ENCODE measurements at places on chromosomes 13 and 19.

DNA sequence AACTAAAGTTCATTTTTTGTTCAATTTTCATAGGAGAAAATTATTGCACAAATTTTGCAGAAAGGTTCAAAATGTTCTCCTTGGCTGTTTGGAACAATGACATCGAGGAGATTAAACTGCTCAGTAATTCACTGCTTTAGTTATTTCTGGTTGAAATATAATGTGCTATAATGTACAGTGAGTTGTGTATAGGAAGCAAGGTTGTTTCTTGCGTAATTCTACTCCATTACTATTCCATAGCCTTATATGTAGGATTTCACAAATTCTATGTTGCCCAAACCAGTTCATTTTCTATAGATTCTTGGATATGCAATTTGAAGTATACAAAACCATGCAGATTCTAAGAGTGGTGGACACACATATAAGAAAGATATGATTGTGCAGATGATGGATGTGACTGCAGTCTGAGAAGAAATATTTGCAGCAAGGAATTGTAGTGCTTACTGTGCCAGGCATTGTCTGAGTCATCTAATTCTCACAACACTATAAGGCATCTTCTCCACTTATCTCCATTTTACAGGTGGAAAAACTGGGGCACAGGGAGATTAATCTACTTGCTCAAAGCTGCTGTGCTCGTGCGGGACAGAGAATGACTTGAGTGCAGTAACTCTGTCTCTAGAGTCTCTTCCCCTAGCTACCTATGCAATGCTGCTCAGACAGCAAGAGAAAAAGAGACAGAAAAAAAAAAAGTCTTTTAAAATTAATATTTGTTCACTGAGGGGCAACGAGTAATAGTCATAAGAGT is 515.5 kb downstream of the MYO16 start:
- DNase-seq, result no peak

DNA sequence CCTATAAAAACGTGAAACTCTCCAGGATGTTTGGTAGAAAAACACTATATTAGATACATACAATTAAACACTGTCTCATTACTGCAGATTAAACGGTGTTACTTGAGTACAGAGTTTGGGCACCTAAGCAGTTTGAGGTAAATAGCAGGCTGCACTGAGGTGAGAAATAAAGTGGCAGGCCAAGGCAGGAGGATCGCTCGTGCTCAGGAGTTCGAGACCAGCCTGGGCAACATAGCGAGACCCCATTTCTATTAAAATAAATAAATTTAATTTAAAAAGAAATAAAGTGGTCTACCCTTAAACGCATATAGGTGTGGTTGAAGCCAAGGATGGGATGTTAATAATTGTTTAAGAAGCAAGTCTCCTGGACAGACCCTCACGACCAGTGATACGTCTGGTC is 1.2 kb downstream of the PSPC1 start:
- no peak for DNase-seq

- DNase-seq, result no peak
Measured at GRCh38 chr19:17706750-17707181, 12.5 kb upstream of the MAP1S start.

GRCh38 chr13:35785576-35786303 is 309.3 kb upstream of the MAB21L1 start:
- no peak for DNase-seq

- no peak for DNase-seq
Measured at GRCh38 chr13:72125561-72125960, 258.6 kb upstream of the DACH1 start.

DNA sequence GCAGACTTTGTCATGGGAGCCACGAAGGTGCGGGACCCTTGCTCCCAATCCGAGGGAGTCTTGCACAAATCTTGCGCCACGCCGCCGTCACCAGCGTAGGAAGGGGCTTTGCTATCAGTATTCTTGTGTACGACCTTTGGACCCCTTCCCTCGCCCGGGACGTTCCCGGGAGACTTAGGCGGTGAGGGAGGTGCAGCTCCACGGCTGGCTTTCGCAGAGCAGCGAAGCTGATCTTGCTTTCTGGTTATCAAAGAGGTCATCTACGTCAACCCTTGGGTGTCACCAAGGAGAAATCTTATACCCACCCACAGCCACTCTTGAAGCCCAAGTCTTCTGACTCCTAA is 583 bp downstream of the TECR start:
- DNase-seq, result peak; percentile 35
